ENCODE measurements at places on chromosomes 7 and 10. TPM values are rescaled to one million over a fixed set of nuclear protein-coding genes. Genes with fewer than 3 reads are reported as not detected.

CPED1 gene
- total RNA-seq: 2.4 TPM

VWA2 gene
- total RNA-seq: 0.48 TPM

TLL2 gene
- total RNA-seq: 0.15 TPM

PDE6C gene
- total RNA-seq: not detected

FGL2 gene
- total RNA-seq: not detected

CREB3L2 gene
- total RNA-seq: 41.2 TPM

C7orf57 gene
- 2.5 TPM for total RNA-seq

DNA sequence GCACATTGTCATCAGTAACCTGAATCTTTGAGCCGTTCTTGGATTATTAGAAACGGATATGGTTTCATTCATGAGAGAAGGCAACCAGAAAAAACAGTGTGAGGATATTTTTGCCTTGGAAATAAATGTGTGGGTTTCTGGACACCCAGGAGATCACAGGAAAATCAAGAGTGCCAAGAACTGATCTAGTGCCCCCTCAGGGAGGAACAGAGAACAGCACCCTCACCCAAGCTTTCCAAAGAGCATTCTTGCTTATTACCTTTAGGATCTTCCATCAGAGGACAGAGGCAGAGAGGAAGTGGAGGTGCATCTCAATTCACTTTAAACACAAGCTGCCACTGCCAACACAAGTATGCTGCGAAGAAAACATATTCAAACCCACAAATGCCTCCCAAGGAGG is 851.5 kb upstream of the COBL start:
- H3K27ac ChIP-seq: no peak overlapping the region
- H3K27me3 ChIP-seq: peaks cover 12% of the 10 kb centered on the region
- no peak overlapping the region for H3K4me3 ChIP-seq
- no peak for DNase-seq
- H3K4me1 ChIP-seq: no peaks in the 10 kb centered on the region

DNA sequence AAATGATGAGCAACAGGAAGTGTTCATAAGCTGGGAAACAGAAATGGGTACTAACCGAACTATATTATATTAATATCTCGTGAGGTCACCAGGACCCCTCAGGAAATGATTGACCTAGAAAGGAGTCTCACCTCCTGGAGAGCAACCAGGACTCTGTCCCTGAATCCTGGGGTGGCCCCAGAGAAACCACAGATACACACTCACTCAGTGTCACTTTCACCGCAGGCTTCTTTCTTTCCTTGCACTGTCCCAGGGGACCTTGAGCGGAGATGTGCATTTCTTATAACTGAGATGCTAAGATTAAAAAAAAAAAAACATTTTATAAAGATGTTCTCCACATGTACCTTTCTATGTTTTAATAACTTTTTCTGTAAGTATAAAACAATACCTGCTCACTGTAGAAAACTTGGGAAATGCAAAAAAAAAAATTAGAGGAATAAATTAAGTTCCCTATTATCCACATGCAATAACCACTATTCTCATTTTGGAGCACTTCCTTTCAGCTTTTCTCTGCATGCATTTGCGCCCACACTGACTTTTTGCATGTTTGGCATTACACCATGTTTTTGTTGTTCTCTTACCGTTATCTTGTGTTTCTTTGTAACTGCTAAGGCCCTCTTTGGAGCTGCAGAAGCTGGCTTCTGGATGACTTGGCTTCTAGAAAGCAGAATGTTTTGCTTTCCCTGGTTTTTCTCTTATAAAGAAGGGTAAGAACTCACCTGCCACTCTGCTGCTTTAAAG is 15.0 kb downstream of the NOD1 start:
- no peak overlapping the region for H3K27ac ChIP-seq
- H3K4me3 ChIP-seq: no peak overlapping the region
- H3K36me3 ChIP-seq: 0 out of 2 replicates have a peak, but pooled peaks cover 7% of the 10 kb centered on the region
- no peaks in the 10 kb centered on the region for H3K27me3 ChIP-seq

DNA sequence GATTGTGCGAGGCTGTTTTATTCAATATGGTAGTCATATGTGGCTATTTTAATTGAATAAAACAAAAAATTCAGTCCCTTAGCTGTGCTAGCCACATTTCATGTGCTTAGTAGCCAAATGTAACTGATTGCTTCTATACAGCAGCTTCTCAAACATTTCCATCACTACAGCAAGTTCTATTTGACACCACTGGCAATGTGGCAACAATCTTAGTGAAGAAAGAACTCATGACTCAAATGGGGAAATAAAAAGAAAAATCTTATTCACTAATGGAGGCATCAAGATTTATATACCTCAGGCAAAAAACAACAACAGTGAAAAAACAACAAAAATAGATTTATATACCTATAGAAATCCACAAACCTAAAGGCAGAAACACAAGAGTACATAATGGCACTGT is 17.9 kb downstream of the SEM1 start:
- no peak overlapping the region for H3K27ac ChIP-seq
- no peaks in the 10 kb centered on the region for H3K27me3 ChIP-seq
- peaks cover 35% of the 10 kb centered on the region for H3K36me3 ChIP-seq
- no peak for DNase-seq

DNA sequence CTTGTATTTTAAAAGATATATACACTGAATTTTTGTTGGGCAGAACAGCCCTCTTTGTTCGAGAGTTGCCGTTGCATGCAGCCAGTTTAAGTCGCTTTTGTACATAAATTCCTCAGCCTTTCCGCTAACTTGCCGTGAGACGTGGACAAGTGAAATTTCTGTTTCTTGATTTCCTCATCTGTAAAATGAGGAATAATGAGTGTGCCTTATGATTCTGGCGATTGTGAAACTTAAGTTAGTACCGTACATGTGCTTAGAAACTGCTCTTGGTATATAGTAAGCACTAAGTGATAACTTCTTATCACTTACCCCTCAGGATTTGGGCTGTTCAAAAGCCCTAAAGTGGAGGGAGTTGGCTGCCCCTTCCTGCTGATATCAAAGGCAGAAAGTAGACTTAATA is 1.4 kb downstream of the CCNJ start:
- peaks cover 15% of the 10 kb centered on the region for H3K4me1 ChIP-seq
- DNase-seq: no peak
- H3K36me3 ChIP-seq: no peaks in the 10 kb centered on the region
- H3K4me3 ChIP-seq: peak overlapping the region; percentile 75

DNA sequence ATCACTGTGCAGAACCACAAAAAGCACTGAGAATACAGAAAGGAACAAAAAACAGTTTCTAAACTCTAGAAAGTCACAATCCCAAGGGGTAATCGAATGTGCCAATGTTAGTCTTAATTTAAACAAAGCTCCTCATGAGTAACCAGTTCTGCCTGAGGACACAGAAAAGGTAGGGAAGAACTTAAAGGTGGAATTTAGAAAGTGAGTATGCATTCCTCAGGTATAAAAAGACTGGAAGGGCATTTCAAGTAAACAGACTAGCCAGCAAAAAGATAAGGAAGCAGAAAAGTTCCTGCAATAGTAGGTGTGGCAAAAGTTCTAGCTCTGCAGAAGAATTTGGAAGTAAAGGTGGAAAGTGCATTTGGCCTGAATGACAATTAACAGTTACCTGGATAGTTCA is 84.6 kb upstream of the DLX6 start:
- peaks cover 19% of the 10 kb centered on the region for H3K4me1 ChIP-seq
- no peak overlapping the region for H3K27ac ChIP-seq
- H3K4me3 ChIP-seq: no peak overlapping the region
- no peak for DNase-seq
- no peaks in the 10 kb centered on the region for H3K36me3 ChIP-seq
- no peaks in the 10 kb centered on the region for H3K27me3 ChIP-seq

GRCh38 chr10:61175316-61175715 is 231.3 kb upstream of the RHOBTB1 start:
- H3K27ac ChIP-seq: no peak overlapping the region
- H3K4me1 ChIP-seq: no peaks in the 10 kb centered on the region
- H3K4me3 ChIP-seq: no peak overlapping the region
- H3K36me3 ChIP-seq: no peaks in the 10 kb centered on the region

DNA sequence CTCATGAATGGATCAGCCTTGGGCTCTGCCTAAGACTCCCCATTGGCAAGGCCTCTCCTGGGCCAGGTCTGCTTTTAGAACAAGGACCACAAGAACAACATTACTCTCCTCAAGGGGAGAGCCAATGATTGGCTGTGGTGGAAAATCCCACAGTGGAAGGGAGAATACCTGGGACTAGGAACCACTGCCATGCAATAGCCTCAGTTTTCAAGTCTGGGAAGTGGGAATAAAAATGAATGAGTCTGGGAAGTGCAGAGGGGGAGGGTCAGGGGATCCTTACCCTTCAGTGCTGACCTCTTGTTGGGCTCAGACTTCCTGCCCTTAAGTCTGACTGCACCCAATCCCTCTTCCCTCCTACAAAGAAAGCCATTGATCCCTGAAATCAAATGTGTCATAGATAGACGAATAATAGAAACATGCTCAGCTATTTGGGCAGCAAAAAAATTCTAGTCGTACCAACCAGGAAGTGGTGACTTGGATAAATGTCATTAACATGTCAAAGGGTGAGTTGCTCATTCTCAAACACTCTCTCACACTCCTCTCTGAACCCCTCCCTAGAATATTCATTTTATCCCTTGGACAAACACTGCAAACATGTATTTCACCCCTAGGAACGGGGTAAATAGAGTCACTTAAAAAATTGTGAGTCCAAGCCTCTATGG is 123.6 kb downstream of the SH3PXD2A start:
- H3K27me3 ChIP-seq: no peaks in the 10 kb centered on the region
- peaks cover 9% of the 10 kb centered on the region for H3K4me1 ChIP-seq

- no peaks in the 10 kb centered on the region for H3K27me3 ChIP-seq
- H3K36me3 ChIP-seq: peaks cover 29% of the 10 kb centered on the region
- H3K4me3 ChIP-seq: peak overlapping the region; percentile 81
- peak overlapping the region; percentile 3 for H3K27ac ChIP-seq
- no peak for DNase-seq
These were observed 33.8 kb upstream of the TOMM7 start for GRCh38 chr7:22856416-22856815.

DNA sequence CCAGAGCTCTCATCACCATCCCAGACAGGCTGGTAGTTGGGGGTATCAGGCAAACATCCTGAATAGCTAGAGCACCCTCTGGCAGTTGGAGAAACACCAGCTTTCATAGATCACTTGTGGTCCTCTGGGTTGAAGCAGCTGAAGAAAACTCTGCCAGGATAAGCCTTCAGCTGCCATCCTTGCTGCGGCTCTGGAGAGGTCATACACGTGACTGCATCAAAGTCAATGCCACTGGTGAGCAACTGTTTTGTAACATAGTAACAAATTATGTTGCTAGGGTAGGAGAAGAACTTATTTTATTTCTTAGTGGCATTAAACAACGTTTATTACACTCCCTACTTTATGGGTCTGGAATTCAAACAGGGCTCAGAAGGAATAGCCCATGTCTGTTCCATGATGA is 19.2 kb upstream of the PANK1 start:
- H3K4me1 ChIP-seq: no peaks in the 10 kb centered on the region
- no peak for DNase-seq
- no peaks in the 10 kb centered on the region for H3K36me3 ChIP-seq
- no peak overlapping the region for H3K27ac ChIP-seq
- H3K4me3 ChIP-seq: no peak overlapping the region
- no peaks in the 10 kb centered on the region for H3K27me3 ChIP-seq

GRCh38 chr10:126903656-126904360 is 1.4 kb upstream of the DOCK1 start:
- H3K27ac ChIP-seq: no peak overlapping the region
- H3K27me3 ChIP-seq: no peaks in the 10 kb centered on the region
- no peak for DNase-seq

GRCh38 chr10:116101616-116102315 is 171.2 kb downstream of the GFRA1 start:
- no peak overlapping the region for H3K27ac ChIP-seq
- no peak overlapping the region for H3K4me3 ChIP-seq
- DNase-seq: no peak
- H3K36me3 ChIP-seq: no peaks in the 10 kb centered on the region

GRCh38 chr10:11014671-11015445 is 2.8 kb upstream of the CELF2 start:
- no peaks in the 10 kb centered on the region for H3K27me3 ChIP-seq
- H3K4me3 ChIP-seq: no peak overlapping the region
- H3K4me1 ChIP-seq: no peaks in the 10 kb centered on the region
- H3K36me3 ChIP-seq: no peaks in the 10 kb centered on the region

DNA sequence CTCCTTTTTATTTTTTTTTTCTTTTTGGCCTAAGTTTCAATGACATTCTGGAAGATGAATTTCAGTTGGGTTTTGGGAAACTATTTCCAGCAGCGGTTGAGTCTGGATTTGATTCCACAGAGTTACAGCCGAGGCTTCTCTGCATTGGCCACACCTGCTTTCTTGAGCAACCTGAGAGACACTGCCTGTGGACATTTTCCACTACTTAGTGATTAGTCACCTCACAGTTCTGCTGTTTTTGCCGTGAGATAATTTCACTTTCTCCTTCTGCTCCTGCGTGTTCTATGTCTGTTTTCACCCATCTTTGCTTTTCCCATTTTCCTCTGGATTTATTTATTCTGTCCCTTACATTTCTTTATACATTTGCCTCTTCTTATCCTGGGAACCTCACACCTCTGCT is 243.0 kb downstream of the BICC1 start:
- H3K27ac ChIP-seq: no peak overlapping the region
- H3K4me3 ChIP-seq: peak overlapping the region; percentile 24
- no peaks in the 10 kb centered on the region for H3K36me3 ChIP-seq
- no peaks in the 10 kb centered on the region for H3K27me3 ChIP-seq
- DNase-seq: no peak

- DNase-seq: no peak
- no peak overlapping the region for H3K4me3 ChIP-seq
- H3K4me1 ChIP-seq: no peaks in the 10 kb centered on the region
- H3K27me3 ChIP-seq: 0 out of 2 replicates have a peak, but pooled peaks cover 7% of the 10 kb centered on the region
These were observed 13.6 kb upstream of the GALNT11 start for GRCh38 chr7:152011860-152012259.

GRCh38 chr10:124641282-124642087 is 102.7 kb downstream of the FAM53B start:
- no peak overlapping the region for H3K27ac ChIP-seq
- DNase-seq: no peak
- no peaks in the 10 kb centered on the region for H3K27me3 ChIP-seq
- H3K36me3 ChIP-seq: no peaks in the 10 kb centered on the region
- peaks cover 7% of the 10 kb centered on the region for H3K4me1 ChIP-seq

- no peaks in the 10 kb centered on the region for H3K36me3 ChIP-seq
- H3K27me3 ChIP-seq: no peaks in the 10 kb centered on the region
- H3K4me1 ChIP-seq: peaks cover 5% of the 10 kb centered on the region
- H3K27ac ChIP-seq: no peak overlapping the region
- no peak overlapping the region for H3K4me3 ChIP-seq
- no peak for DNase-seq
These were observed 59.6 kb downstream of the TMEM209 start for GRCh38 chr7:130145424-130146100.

- no peak overlapping the region for H3K4me3 ChIP-seq
- DNase-seq: no peak
- no peaks in the 10 kb centered on the region for H3K27me3 ChIP-seq
- no peaks in the 10 kb centered on the region for H3K4me1 ChIP-seq
These were observed 70.8 kb downstream of the SGMS1 start for GRCh38 chr10:50552771-50553535.
